ENCODE measurements at places on chromosomes 4 and X.

- DNase-seq = no peak
Observed at GRCh38 chr4:101101072-101101471, 246.3 kb downstream of the PPP3CA start.

GRCh38 chrX:124506066-124506465, 159.7 kb downstream of the SH2D1A start:
- DNase-seq = no peak

GRCh38 chr4:119110121-119110520, 25.5 kb upstream of the MYOZ2 start:
- no peak for DNase-seq

- no peak for DNase-seq
Observed at GRCh38 chrX:132652871-132653270, 164.0 kb upstream of the MBNL3 start.

DNA sequence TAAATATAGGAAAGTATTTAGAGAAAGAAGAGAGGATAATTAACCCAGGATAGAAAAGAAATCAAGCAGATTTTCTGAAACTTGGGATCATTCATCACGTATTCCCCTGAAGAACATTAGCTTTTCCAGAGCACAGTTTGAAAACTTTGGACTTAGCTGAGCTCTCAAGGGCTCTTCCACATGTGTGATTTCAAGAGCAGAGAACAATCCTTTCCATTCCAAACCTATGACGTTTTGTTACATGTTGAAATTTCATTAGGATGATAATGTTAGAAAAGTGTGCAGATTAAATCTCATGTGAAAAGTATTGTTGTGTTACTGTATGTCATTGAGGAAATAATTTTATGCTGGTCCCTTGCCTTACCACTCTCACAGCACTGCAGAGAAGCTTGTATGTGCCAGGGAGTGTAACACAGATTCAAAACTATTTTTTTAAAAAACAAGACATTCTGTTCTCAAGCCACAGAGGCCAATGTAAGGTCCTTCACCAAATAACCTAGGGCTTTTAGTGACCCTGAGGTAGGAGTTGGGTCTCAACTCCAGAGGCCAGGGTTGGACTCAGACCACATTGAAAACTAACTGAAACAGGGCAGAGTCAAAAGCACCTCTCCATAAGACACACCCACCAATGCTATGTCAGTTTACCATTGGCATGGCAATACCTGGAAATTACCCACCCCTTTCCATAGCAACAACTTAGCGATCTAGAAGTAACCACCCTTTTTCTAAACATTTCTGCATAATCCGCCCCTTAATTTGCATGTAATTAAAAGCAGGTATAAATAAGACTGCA, 141.3 kb downstream of the ANXA5 start:
- no peak for DNase-seq

- DNase-seq = no peak
Observed at GRCh38 chr4:71132486-71132885, 139.0 kb downstream of the DCK start.

GRCh38 chr4:14410516-14410915, 591.8 kb upstream of the CPEB2 start:
- DNase-seq = no peak

DNA sequence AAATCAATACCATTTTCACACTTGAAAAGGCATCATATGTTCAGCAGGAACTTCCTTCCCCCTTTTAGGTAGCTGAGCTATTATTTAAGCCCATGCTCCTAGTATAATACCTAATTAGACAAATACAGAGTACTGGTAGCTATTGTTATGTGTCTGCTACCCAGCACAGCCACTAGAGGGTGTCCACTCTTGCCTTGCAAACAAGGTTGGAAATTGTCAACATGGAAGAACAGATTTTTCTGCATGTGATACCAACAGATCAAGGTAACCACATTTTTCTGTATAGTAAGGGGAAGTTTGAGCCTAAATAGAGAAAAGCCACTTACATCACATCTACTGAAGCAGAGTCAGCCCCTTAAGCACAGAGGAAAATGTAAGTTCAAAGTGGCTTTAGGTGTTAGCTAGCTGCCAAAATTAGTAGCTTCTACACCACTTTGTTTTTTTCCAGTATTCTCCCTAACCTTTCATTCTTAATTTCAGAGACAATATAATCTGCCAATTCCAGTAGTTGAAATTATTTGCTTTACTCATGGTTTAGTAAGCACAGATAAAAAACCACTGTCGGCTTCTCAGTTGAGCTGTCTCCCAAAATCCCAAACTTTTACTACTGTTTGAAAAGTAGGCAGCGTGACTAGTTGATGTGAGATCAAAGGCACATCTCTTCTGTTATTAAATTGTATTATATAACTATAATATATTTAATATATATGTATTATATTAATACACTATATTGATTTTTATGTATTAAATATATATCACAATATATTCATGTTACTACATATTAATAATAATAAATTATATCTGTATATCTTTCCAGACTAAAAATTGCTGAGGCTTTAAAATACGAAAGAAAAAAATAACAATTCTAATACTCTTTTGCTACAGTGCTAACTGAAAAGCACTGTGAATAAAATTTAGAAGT, 38.2 kb downstream of the EDNRA start:
- DNase-seq = peak; percentile 12

- DNase-seq = no peak
Observed at GRCh38 chrX:150365990-150366911, 3.1 kb downstream of the MAMLD1 start.

Data from T-helper 2 cell (primary cell).